Adrenal gland (tissue), 19 donors: ENCODE measurements at places on chromosomes 7 and 10.
A peak's percentile ranks its signal among the peaks of the same experiment; 100 is the strongest.

- H3K36me3 ChIP-seq, result no peaks in the 10 kb centered on the region
- H3K27me3 ChIP-seq, result no peaks in the 10 kb centered on the region
- H3K4me3 ChIP-seq, result no peak overlapping the region
- H3K27ac ChIP-seq, result no peak overlapping the region
- no peak for DNase-seq
- peaks cover 22% of the 10 kb centered on the region for H3K4me1 ChIP-seq
Measured at GRCh38 chr7:30322271-30323005, 38.0 kb downstream of the ZNRF2 start.

DNA sequence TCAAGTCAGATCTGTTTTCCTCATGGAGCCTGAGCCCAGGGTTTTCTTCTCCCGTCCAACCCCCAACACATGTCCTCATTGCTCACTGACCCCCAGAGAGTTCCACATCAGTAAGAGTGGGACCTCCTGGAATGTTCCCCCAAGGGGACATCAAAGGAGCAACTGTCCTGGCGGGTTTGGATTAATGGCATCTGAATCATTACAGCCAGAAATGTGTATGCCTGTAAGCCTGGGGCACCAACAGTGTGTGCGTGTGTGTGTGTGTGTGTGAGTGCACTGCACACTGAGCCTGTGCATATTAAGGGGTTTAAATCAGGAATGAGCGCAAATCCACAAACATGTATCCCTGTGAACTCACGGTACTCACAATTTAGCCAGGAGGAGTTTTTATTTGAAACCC, 222.3 kb downstream of the PLXNA4 start:
- no peak overlapping the region for H3K4me3 ChIP-seq
- DNase-seq, result no peak
- H3K36me3 ChIP-seq, result no peaks in the 10 kb centered on the region
- H3K4me1 ChIP-seq, result peaks cover 4% of the 10 kb centered on the region
- peaks cover 5% of the 10 kb centered on the region for H3K27me3 ChIP-seq
- H3K27ac ChIP-seq, result no peak overlapping the region

GRCh38 chr10:35232527-35232926, 103.8 kb upstream of the CCNY start:
- H3K4me3 ChIP-seq, result no peak overlapping the region
- H3K27me3 ChIP-seq, result no peaks in the 10 kb centered on the region
- H3K4me1 ChIP-seq, result no peaks in the 10 kb centered on the region
- no peak for DNase-seq
- H3K27ac ChIP-seq, result no peak overlapping the region

DNA sequence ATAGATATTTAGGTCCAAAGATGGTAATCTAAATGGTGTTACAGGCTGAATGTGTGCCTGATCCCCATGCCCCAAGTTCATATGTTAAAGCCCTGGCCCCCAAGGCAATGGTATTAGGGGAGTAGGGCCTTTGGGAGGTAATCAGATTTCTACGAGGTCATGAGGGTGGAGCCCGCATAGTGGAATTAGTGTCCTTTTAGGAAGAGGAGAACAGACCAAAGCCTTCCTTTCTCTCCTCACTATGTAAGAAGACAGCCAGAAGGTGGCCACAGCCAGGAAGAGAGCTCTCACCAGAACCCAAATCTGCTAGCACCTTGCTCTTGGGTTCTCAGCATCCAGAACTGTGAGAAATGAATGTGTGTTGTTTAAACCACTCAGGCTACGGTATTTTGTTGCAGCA, 15.2 kb downstream of the ERVW-1 start:
- no peak overlapping the region for H3K27ac ChIP-seq
- no peak overlapping the region for H3K4me3 ChIP-seq
- no peak for DNase-seq

GRCh38 chr7:40301486-40302068, 166.8 kb downstream of the SUGCT start:
- no peak overlapping the region for H3K4me3 ChIP-seq
- H3K27ac ChIP-seq, result no peak overlapping the region
- DNase-seq, result no peak
- H3K4me1 ChIP-seq, result no peaks in the 10 kb centered on the region
- H3K27me3 ChIP-seq, result no peaks in the 10 kb centered on the region

DNA sequence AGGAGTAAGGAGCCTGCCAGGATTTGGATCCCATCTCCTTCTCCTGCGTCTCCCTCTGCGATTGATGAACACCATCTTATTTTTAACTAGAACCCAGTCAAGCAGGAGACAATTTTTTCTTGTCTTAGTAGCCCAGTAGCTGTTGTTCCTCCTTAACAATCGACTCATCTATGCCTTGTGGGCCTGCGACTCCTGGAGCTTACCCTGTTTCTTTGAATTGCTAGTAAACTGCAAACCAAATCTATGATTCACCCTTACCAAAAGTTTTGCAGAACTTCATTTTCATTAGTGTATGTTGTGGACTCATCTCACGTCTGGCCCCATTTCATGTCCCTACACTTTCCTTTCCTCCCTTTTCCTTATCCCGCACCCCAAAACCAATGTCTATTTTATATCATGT, 37.7 kb downstream of the TRIL start:
- no peak for DNase-seq
- H3K27ac ChIP-seq, result no peak overlapping the region
- H3K36me3 ChIP-seq, result no peaks in the 10 kb centered on the region

GRCh38 chr7:158367634-158367982, 220.0 kb downstream of the PTPRN2 start:
- H3K4me3 ChIP-seq, result no peak overlapping the region
- H3K27me3 ChIP-seq, result no peaks in the 10 kb centered on the region
- H3K36me3 ChIP-seq, result no peaks in the 10 kb centered on the region

DNA sequence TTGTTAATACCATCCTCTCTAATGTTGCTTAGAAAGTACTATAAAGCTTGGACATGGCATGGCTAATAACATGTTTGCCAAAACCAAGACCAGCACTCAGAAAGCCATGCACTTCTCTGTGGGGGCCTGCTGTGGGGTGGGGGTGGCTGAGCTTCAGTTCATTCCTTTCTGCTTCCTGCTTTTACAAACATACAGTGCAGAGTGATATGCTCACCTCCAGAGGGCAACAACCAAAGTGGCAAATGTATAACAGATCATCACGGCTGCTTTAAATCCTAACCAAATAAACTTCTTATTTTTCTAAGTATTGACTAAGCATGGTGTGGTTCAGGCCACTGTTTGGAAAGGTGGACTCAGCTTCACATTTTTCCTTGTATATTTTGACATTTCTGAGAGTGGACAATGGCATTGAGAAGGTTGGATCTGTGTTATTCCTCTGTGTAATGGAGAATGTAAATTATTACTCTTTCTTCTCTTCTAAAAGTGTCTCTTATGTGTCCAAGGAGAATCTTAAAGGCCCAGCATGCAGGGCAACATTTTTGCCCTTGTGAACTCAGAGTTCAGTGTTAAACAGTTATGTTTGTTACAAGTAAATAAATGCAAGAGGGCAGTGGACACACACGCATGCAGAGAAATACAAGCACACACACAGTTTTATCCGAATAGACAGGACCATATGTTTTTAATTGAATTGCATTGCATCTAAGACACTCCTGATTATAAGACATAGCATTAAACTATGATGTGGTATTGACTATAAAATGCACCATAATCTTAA, 186.1 kb downstream of the HERPUD2 start:
- no peak for DNase-seq
- H3K27ac ChIP-seq, result no peak overlapping the region
- H3K36me3 ChIP-seq, result no peaks in the 10 kb centered on the region
- H3K4me3 ChIP-seq, result no peak overlapping the region

DNA sequence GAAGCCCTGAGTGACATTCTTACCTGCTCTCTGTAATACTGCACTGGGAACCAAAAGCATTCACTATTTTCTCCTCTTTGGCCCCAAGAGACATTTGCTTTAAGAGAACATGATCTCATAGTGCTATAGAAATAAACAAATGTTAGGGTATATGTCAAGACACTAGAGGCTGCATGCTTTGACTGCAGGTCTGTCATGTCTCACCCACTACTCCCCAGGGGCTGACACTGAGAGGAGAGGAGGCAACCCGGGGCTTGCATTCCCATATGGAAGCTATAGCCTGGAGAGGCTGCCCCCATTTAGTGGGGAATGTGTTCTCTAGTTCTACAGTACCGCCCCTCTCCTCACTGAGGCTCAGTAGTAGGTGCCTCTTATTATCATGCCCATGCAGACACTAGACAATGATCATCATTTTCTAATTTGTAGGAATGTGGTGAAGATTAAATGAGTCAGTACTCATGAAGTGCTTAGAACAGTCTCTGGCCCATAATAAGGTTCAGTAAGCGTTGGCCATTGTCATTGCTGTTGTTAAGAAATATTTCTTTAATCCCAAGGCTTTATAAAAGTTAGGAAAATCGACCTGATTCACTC, 4.9 kb upstream of the SLF2 start:
- H3K36me3 ChIP-seq, result no peaks in the 10 kb centered on the region
- DNase-seq, result no peak
- H3K4me1 ChIP-seq, result peaks cover 19% of the 10 kb centered on the region
- no peak overlapping the region for H3K4me3 ChIP-seq
- no peaks in the 10 kb centered on the region for H3K27me3 ChIP-seq

GRCh38 chr10:113616244-113617074, 47.4 kb downstream of the NRAP start:
- no peak overlapping the region for H3K27ac ChIP-seq
- H3K4me1 ChIP-seq, result no peaks in the 10 kb centered on the region
- no peaks in the 10 kb centered on the region for H3K36me3 ChIP-seq
- no peak for DNase-seq

DNA sequence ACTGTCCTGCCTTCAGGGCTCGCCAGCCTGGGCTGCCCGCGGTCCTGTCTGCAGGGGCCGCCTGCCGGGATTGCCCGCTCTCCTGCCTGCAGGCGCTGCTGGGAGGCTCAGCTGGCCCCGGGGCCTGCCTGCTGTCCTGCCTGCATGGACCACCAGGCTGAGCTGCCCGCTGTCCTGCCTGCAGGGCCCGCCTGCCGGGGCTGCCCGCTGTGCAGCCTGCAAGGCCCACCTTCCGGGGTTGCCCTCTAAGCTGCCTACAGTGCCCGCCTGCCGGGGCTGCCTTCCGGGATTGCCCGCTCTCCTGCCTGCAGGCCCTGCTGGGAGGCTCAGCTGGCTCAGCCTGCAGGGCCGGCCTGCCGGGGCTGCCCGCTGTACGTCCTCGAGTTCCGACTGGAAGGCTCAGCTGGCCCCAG, 164.4 kb downstream of the GLRX3 start:
- H3K4me1 ChIP-seq, result no peaks in the 10 kb centered on the region
- no peak overlapping the region for H3K27ac ChIP-seq
- no peaks in the 10 kb centered on the region for H3K36me3 ChIP-seq
- H3K4me3 ChIP-seq, result no peak overlapping the region

GRCh38 chr7:74025730-74026129, 2.2 kb upstream of the ELN start:
- H3K4me1 ChIP-seq, result no peaks in the 10 kb centered on the region
- DNase-seq, result no peak
- H3K27me3 ChIP-seq, result peaks cover 9% of the 10 kb centered on the region
- no peaks in the 10 kb centered on the region for H3K36me3 ChIP-seq
- H3K27ac ChIP-seq, result no peak overlapping the region
- no peak overlapping the region for H3K4me3 ChIP-seq

GRCh38 chr10:1373287-1373686, 317.1 kb downstream of the WDR37 start:
- no peak overlapping the region for H3K4me3 ChIP-seq
- peak; percentile 12 for DNase-seq
- H3K27me3 ChIP-seq, result peaks cover 5% of the 10 kb centered on the region
- H3K36me3 ChIP-seq, result no peaks in the 10 kb centered on the region
- H3K4me1 ChIP-seq, result no peaks in the 10 kb centered on the region

DNA sequence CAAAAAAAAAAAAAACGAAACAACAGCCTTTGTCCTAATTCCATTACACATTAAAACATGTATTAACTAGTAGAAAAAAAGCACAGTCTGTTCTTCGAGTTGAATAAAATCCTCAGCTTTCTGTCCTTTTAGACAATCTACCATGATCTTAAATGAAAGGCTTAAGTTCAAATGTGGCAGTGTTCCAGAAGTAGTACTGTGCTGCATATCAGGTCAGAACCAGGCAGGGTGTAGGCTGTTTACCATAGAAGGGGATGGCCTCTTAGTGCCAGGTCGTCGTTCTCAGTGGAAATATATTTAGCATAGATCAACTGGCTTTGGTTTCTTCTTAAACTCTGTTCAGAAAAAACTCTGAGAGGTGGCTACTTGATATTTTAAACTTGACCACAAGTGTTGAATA, 612.0 kb downstream of the CNTNAP2 start:
- H3K36me3 ChIP-seq, result no peaks in the 10 kb centered on the region
- no peaks in the 10 kb centered on the region for H3K4me1 ChIP-seq
- no peak overlapping the region for H3K4me3 ChIP-seq
- H3K27ac ChIP-seq, result no peak overlapping the region

DNA sequence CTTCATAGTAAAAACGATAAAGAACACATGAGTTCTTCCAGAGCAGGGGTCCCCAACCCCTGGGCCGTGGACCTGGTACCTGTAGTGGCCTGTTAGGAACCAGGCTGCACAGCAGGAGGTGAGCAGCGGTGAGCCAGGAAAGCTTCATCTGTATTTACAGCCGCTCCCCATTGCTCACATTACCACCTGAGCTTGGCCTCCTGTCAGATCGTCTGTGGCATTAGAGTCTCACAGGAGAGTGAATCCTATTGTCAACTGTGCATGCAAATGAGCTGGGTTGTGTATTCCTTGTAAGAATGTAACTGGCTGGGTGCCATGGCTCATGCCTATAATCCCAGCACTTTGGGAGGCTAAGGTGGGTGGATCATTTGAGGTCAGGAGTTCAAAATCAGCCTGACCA, 229.5 kb downstream of the CNTNAP2 start:
- no peaks in the 10 kb centered on the region for H3K4me1 ChIP-seq
- no peaks in the 10 kb centered on the region for H3K36me3 ChIP-seq
- H3K4me3 ChIP-seq, result no peak overlapping the region
- DNase-seq, result no peak

DNA sequence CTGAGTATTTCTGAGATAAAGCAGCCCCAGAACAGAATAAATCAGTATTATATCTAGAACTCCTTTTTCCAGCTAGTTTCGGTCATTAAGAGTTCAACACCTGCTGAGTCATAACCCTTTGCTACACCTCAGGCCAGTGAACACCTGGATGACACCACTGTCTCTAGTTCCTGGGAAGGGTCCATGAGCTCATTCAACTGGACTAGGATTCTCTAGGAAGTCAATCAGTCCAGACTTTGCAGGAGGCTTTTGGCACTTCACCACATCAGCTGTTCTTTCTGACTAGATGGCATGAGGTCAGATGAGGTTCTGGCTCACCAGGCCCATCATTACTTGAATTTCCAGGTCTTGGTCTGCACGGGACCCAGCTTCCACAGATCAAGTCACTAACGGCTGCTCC, 11.7 kb downstream of the SLC39A12 start:
- no peaks in the 10 kb centered on the region for H3K36me3 ChIP-seq
- DNase-seq, result no peak
- no peaks in the 10 kb centered on the region for H3K4me1 ChIP-seq
- H3K4me3 ChIP-seq, result no peak overlapping the region
- H3K27ac ChIP-seq, result no peak overlapping the region

- no peaks in the 10 kb centered on the region for H3K4me1 ChIP-seq
- H3K27me3 ChIP-seq, result no peaks in the 10 kb centered on the region
Measured at GRCh38 chr7:105199386-105199785, 185.4 kb downstream of the KMT2E start.
